K562 (cell line): ENCODE measurements at places on chromosomes 7 and 10. TPM values are rescaled to one million over a fixed set of nuclear protein-coding genes. Genes with fewer than 3 reads are reported as not detected.

DNA sequence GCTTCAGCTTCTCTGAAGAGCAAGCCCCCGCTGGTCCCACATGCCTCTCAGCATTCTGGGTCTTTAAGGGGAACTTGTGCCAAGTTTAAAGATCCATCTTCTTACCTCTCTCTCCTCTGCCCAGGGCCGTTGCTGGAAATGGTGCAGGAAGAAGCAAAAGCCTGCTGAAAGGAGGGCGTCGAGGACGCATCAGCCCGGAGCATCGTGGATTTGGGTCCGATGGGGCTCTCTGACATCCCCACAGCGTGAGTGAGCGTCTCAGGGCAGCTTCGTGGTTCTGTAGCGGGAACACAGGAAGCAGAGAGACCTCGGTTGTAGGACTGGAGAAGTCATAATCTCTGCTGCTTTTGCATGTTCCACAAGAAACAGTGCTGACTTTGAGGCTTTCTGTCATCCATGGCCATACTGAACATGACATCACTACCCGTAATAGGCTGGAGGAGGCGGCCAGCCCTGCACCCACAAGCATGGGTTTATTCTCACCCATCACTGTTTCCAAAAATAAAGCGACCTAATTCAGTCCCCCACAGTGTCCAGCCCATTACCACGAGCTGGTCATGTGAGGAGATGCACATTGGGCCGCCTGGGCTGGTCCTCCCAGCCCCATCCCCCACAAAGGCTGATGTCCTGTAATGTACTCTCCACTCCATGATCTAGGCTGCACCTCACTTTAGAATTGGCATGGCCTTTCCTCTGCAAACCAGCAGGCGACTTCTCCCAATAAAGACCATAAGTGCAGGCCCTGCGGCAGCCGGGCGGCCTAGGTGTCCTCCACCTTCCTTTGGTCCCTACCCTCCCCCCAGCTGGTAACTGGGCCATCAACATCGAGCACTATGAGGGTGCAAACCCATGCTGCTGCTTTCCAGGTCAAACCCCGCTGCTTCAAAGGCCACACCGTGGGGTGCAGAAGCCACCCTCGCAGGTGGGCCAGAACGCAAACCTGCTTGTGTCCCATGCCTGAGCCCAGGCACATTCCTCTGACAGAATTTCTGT lies 276.9 kb downstream of the TNS3 start:
- DNase-seq = no peak

GRCh38 chr10:126153711-126154628 lies 234.3 kb downstream of the ADAM12 start:
- no peak for DNase-seq

DNA sequence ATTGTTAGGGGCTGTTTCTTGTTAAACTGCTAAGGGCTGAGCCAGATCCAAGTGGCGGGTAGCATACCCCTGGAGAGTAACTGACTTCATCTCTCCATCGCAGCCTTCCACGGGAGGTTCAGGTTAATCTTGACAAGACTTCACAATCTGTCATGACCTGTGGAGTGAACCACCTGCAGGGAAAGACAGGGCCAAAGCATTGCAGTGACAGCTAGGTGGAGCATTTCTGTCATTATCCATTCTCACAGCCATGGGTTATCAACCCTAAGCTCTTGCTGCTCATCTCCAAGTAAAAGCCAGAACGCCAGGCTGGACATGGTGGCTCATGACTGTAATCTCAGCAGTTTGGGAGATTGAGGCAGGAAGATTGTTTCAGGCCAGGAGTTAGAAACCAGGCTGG lies 17.2 kb downstream of the ABCC2 start:
- peak; percentile 6 for DNase-seq

- peak; percentile 34 for DNase-seq
These were observed 22.7 kb downstream of the CISD1 start for GRCh38 chr10:58291538-58292174.

Gene FFAR4
- not detected in 2 replicates for total RNA-seq

Gene PNPLA8
- total RNA-seq = 12.8 and 13.0 TPM in 2 replicates

Gene SHH
- total RNA-seq = 0.09 TPM in 1 of 2 replicates, not detected in the other

Gene EGR2
- total RNA-seq = 0.18 and 0.83 TPM in 2 replicates

- DNase-seq = no peak
These were observed 66.4 kb downstream of the HK1 start for GRCh38 chr10:69344591-69345252.

GRCh38 chr7:77328669-77329068 lies 87.5 kb downstream of the GSAP start:
- no peak for DNase-seq

Gene GARIN1A
- total RNA-seq = 0.25 TPM in 1 of 2 replicates, not detected in the other

GRCh38 chr10:48594803-48595538 lies 9.9 kb downstream of the ARHGAP22 start:
- DNase-seq = no peak

Gene CDNF
- total RNA-seq = 0.85 and 1.00 TPM in 2 replicates

DNA sequence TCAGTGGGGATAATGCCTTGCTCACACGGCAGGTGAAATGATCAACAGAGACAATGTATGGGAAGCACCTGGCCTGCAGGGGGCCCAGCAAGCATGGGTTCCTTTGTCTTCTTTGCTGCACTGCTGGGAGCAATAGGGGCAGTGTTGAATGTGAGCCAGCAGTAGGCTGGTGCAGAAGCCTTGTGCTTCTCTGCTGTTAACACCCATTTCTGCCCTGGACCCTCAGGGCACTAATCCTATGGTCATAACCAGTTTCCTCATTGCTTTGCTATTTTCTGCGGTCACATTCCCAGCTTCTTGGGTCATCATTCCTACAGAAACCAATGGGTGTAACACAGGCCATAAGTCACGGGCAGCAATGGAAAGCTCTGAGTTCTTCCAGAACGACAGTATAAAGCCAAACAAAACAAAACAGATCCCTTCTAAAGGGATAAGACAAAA lies 10.9 kb upstream of the LGI1 start:
- peak; percentile 4 for DNase-seq

DNA sequence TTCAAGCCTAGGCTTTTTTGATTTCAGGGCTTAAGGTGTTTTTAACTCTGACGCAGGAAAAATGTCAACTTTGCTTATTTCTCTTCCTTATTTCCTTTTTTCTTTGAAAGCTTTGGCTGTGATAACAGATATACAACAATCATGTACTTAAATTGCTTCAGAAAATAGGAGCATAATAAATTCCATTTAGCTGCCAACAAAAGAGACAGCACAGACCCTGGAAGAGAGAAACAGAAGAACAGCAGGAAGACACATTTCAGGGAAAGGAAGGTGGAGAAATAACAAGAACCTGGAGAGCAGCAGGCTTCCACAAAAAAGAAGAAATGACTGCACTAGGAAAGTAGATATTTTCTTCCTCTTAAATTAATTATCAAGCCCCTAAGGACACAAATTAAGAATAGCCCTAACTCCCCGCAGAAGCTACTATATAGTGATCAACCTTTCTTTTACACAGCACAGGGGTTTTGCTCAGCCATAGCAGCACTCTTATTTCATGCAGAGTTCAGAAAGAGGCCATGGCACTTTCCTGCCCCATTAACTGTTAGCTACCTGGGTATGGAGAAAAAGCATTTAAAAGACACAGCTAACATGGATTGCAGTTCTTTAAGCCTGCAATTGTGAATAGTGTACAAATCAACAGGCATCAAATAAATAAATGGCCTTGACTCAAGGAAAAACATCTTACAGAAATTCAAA lies 61.5 kb downstream of the IQUB start:
- no peak for DNase-seq

- DNase-seq = no peak
These were observed 77.3 kb upstream of the GRID1 start for GRCh38 chr10:86443936-86444335.

DNA sequence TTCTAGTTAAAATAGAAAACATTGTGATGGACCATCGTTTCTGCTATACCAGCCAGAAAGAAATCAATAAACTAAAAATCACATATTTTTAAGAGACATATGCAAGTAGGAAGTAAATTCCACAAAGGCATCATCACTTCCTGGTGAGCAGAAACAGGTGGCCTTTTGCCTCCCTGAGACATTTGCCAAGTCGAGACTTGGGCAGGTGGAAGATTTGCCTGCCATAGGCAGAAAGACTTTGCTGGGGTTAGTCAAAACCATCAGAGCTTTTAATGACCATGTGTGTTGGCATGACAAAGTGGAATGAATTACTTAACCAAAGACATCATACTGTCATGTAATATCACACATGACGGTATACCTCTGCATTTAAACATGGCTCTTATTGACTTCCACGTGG lies 66.0 kb upstream of the FGL2 start:
- no peak for DNase-seq
